NCI-H2107 (cell line): ENCODE measurements at places on chromosomes 11 and 22.
A peak's percentile ranks its signal among the peaks of the same experiment; 100 is the strongest.

DNA sequence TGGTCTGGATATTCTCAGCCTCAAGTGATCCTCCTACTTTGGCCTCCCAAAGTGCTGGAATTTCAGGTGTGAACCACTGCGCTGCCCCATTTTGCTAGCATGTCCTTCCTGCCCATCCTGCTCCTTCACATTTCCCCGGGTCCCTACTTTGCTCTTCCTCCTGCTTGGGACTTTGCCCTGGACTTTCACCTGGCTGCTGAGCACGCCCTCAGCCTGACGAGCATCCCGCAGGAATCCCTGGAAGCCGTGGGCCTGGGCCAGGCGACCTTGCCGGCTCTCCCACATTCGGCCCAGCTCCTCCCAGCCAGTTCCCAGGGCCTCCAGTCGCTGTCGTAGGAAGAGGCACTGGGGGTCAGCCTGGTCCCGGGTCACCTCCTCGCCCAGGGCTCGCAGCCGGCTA, 22.6 kb upstream of the RBM4B start:
- no peak for DNase-seq

DNA sequence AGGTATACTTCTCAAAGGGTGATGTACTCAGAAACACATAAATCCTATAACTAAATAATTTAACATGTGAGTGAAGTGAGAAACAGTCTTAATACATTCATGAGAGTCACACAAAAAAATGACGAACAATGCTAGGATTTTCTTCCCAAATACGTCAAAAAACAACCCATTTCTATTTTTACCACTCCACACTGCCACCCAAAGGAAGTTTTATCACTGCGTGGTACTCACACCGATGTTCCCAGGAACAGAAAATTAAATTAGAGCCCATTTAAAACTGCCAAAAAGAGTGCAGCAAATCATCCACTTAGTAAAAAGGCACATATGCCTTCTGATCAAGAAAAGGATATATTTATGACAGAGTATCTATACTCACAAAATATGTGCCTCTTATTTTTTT, 710.9 kb upstream of the FAT3 start:
- DNase-seq = no peak

GRCh38 chr11:1706634-1707400, 9.8 kb downstream of the KRTAP5-6 start:
- DNase-seq = no peak

- no peak for DNase-seq
Observed at GRCh38 chr11:85301895-85302678, 325.1 kb downstream of the DLG2 start.

DNA sequence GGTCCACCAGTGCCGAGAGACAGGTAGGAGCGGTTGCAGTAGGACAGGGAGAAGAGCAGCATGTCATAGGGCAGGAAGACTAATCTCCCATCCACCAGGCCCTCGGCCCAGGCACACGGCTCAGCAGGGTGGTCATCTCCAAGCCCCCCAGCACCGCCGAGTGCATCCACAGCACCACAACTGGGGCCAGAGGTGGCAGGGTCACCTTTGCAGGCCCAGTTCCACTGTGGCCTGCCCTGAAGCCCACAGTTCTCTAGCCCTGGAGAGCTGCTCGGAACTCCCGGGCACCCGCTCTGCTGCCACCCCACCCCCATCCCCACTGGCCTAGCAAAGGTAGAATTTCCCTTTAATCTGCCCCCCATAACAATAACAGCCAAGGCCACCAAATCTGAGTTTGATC, 49.1 kb upstream of the LRRC32 start:
- no peak for DNase-seq

GRCh38 chr11:104091281-104092096, 55.0 kb downstream of the DDI1 start:
- no peak for DNase-seq

DNA sequence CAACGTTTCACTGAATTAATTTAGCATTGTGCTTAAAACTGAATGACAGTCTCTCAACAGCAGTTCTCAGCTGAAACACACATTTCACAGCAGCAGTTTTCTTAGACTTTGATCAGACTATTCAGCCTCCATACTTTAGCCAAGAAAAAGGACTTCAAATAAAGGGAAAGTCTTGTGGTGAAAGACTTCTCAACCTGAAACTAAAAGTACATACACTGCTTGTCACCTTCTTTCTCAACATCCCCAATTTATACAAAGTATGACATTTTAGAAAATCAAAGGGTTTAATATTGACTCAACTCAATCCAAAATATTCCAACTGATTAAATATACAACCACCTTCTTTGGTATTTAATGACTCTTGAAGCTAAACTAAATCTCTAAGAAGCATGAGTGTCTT, 419.0 kb downstream of the LRRC4C start:
- DNase-seq = no peak

GRCh38 chr22:47918276-47918921, 1155.9 kb downstream of the TBC1D22A start:
- DNase-seq = no peak

DNA sequence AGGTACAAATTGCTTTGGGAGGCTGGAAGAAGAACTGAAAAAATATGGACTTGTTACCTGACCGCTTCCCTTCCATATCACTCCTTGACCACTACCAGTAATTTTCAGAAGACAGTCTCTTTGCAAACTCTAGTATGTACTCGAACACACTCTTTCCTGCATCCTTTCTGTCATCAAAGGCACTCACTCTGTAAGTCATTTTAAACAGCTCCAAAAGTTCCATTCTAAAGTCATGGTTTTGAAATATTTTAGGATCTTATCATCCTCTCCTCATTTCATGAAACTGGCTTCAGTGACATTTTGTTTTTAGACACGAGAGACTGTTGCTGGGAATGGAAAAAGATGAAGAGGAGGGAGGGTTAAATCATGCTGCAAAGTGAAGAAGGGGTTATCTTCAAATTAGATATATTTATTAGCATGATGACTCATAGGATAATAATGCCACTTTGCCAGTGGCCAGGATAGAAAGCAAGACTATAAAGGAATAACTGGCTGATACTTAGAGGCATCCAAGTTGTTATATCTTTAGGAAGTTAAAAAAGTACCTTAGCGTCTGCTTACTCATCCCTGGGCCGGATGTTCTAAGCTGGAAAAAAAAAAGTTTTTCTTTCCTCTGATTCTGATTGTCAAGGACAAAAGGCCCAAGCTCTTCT, 549.3 kb downstream of the METTL15 start:
- no peak for DNase-seq

DNA sequence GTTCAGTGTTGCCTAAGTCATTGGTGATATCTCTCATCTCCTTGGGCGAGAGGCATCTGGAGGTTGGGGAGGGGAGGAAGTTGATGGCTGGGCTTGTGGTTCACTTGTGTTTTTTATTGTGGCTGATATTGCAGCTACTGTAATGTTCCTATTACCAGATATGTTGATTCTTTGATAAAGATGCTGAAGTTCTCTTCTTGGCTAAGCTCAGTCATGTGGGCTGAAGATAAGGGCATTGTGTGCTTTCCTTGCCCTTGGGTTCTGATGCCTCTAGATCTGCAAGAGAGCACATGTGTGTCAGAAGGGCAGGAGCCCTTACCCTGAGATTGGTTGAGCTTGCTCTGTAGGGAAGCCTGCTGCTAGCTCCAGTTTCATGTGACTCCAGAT, 12.0 kb downstream of the STX3 start:
- DNase-seq = no peak

DNA sequence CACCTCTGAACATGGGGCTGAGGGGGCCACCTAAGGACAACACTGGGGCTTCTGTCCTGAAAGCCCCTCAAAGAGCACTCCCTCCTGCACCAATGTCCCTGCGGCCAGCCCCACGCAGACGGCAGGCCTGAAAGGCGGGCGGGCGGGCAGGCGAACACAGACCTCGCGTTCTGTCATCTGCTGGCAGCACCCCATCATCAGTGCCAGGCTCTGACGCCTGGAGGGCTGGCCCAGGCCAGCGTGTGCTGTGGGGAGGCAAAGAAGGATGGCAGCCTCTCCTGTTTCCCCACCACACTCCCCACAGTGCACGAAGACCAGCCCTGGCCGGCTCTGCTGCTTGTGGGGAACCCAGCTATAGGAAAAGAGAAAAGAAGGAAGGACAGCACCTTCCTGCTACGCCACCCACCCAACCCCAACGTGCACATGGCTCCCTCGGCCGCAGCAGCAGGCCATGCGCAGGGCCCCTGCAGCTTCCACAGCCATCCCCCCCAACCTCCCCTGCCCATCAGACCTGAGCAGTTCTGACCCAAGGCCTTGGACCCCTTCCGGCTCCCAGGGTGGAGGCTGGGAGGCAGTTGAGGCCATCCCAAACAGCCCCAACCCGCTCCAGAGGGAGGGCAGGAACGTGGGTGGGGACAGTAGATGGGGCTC, 3.5 kb downstream of the SBF1 start:
- no peak for DNase-seq

DNA sequence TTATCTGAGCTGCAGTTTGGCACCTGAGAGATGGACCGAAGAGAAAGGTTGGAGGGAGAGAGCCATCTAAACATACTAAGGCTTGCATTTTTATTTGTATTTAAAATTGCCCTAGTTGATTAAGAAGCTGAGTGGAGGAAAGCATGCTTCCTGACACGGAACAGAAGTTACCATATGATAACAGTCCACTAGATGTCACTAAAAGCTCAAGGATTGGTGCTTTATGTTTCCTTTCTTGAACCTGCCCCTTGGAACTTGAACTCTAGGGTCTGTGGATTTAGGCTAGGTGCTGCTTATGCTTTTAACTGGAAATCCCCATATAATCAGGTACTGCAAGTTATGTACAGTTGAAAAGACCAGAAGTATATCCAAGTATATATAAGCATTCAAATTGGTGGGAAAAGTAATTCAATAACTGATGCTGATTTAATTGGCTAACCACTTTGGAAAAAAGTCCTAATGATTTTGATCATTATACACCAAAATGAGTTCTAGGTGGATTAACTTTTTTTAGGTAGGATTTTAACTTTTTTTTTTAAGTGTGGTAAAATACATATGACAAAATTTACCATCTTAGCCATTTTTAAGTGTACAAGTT, 9.5 kb downstream of the RBMXL2 start:
- DNase-seq = peak; percentile 8

- DNase-seq = no peak
Observed at GRCh38 chr22:21823740-21824444, 43.6 kb downstream of the MAPK1 start.

GRCh38 chr11:61498767-61499341, 9.7 kb upstream of the LRRC10B start:
- DNase-seq = no peak

- DNase-seq = no peak
Observed at GRCh38 chr22:48449466-48450187, 1378.0 kb downstream of the BRD1 start.

GRCh38 chr22:46287873-46288751, 8.6 kb upstream of the GTSE1 start:
- no peak for DNase-seq
